A549 treated with ZK216348 at 1 μM for 4 hours (cell line): ENCODE measurements at places on chromosomes 2 and 18. TPM values are rescaled to one million over a fixed set of nuclear protein-coding genes. Genes with fewer than 3 reads are reported as not detected.

Gene ECEL1
- 0.07 to 0.31 TPM (median 0.21 TPM) in 4 of 5 replicates, not detected in the other for total RNA-seq

Gene SMYD5
- total RNA-seq = 46.2 to 59.1 TPM (median 56.7 TPM) in 5 replicates

Gene GALR1
- total RNA-seq = not detected in 5 replicates

Gene EIF5B
- 57.3 to 99.9 TPM (median 62.7 TPM) in 5 replicates for total RNA-seq

Gene CD8B2
- not detected in 5 replicates for total RNA-seq

Gene MROH2A
- total RNA-seq = 0.18 to 0.22 TPM in 2 of 5 replicates, not detected in the others

Gene ME2
- total RNA-seq = 31.8 to 42.9 TPM (median 34.9 TPM) in 5 replicates

Gene ALPI
- total RNA-seq = not detected in 5 replicates

Gene RALB
- total RNA-seq = 58.3 to 81.6 TPM (median 67.0 TPM) in 5 replicates

Gene TOGARAM2
- 0.24 to 0.60 TPM (median 0.31 TPM) in 4 of 5 replicates, not detected in the other for total RNA-seq
